ENCODE measurements at places on chromosomes 2 and 18.

GRCh38 chr18:35804377-35804776 lies 168.1 kb upstream of the RMP24 start:
- DNase-seq, result no peak

DNA sequence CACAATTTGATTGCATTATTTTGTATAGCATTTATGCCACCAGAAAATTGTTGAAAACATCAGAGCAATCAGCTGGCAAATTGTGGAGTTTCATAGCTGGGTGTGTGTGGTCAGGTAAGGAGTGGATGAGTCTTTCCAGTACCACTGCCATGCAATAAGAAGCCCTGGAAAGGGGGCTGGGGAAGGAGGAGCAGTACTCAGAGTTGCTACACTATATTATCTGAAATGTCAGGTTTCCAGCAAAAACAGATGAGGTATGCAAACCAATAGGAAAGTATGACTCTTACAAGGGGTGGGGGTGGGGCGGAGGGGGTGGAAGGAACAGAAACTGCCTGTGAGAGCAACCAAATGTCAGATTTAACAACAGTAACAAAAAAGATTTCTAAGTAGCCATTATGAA lies 112.2 kb downstream of the SOS1 start:
- no peak for DNase-seq

DNA sequence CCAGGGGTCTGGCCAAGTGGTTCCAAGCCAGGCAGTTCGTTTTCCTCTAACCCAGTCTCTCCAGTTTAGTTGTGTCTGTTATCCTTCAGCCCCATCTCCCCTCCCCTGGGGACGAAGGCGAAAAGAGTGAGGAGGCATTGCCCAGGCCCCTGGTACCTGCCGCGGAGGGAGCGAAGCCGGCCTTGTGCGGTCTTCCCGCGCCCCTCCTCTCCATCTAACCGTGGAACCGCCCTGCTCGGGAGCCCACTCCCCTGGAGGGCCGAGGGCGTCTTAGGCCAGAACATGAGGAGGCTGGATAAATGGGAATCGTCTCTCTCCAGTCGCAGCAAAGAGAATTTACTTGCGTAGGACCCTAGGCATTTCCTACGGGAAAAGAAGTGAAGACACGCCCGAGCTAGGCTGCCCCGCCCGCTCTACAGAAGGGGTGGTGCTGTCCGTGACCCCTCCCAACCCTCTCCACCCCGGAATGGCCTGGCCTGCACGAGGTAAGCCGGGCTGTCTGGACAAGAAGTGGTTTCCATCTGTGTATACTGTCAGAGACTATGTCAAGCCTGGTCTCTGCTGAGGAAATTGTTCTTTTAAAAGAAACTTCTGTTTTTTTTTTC lies 156.2 kb downstream of the MIB1 start:
- no peak for DNase-seq

- no peak for DNase-seq
These were observed 461.2 kb upstream of the TMEFF2 start for GRCh38 chr2:192655916-192656315.

DNA sequence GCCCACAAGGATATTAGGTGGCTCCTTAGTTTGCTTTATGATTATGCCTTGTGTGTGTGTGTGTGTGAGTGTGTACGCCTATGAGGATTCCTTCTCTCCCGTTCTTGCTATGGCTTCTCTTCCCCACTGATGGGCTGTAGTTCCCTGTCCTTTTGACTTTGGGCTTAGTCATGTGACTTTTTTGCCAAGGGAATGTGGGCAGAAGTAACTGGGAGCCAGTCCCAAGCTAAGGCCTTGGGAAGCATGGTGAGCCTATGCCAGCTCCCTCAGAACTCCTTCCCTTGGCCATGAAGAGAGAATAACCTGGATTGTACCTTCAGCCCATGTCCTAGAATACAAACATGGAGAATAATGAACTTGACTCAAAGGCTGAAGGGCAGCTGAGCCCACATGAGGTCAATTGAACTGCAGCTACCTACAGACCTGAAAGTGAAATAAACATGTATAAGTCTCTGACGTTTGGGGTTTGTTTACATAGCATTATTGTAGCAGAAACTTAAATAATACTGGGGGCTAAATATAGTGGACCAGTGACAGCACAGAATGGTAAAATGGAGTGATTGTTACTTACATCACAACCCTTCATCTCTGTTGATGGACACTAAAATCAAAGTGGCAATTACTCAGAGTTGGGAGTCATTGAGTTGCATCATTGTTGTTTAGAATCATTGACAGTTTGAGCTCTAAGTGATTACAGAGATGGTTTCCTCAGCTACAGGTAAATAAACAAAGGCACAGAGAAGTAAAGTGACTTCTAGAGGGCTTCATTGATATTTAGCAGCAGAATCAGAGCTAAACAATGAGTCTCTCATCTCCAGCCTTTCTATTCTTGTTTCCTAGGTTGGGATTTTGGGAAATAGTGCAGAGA lies 15.3 kb upstream of the IL36G start:
- no peak for DNase-seq

GRCh38 chr2:78993518-78994148 lies 31.9 kb upstream of the REG3G start:
- DNase-seq, result no peak

Data from CD4-positive, alpha-beta T cell treated with Interleukin-1 beta for 1 hour (primary cell).